T-helper 9 cell (primary cell): ENCODE measurements at places on chromosomes 6 and 20.

DNA sequence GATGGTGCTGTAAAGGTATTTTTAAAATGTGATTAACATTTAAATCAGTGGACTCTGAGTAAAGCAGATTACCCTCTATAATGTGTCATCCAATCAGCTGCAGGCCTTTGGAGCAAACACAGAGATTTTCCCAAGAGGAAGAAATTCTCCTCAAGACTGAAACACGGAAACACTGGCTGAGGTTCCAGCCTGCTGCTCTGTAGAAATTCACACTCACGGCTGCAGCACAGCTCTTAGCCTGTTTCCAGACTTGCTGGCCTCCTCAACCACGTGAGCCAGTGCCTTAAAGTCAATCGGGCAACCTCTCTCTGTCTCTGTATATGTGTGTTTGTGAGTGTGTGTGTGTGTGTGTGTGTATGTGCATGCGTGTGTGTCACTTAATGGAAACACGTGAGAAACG, 41.1 kb downstream of the PDE10A start:
- no peak for DNase-seq

DNA sequence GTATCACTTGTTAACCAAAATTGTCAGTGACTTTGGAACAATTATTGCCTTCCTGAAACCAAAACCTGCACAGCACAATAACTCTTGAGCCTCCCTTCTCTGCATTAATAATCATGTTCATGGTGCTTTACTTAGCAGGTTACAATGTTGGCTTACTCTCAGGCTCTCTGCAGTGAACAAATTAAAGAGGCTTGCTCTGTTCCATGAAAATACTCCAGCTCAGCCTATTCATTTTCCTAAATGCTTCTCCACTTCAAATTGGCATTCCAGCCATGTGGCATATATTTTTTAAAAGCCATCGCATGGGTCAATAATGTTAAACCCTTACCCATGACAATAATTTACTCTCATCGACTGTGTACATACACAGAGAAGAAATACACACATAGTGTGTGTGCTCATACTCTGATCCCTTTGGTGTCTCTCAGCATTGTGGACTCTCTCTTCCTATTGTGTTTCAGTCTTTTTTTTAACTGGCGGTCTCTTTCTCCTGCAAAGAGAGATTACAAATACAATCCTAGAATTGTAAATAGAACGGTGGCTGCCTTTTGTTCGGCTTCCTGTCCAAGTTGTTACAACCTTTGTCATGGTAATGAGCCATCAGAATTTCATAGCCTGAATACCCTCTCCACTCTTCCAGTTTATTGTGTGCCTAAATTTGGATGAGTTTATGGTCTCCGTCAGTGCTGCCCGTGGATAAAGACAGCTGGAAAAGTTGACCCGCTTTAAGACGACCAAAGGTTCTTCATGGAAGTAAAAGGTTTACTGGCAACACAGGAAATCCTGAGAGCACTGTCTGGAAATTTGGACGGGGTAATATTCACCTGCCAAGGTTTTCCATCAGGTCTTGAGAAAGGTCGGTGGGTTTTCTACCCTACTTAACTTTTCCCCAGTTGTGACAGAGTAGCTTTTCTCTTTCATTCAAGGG, 263.6 kb downstream of the CD83 start:
- no peak for DNase-seq

DNA sequence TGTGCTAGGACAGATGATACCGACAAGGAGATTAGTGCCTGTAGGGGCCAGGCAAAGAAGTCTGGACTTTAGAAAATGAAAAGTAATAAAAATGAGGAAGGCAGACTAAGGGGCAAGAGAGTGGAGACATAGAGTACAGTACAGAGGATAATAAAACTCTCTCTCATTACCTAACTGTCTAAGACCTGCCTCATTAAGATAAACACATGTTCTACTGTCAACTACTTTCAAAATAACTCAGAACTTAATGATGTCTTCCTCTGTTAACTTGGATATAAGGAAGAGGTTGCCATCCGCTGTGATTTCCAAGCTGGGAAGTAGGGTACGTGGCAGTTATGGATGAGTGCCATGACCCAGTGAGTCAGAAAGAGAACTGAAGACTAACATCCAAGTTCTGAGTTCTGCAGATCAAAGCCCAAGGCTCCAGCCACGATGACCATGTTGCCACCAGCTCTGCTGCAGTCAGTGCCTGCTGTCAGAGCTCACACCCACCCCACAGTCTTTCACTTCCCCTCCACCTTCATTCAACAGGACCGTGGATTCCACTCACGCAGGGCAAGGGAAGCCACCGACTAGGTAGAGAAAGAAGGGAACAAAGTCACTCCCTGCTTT, 81.8 kb downstream of the KIF16B start:
- no peak for DNase-seq

- no peak for DNase-seq
These were observed 26.8 kb upstream of the DLGAP4 start for GRCh38 chr20:36279362-36279761.
